ENCODE measurements at places on chromosomes 1 and 21.

GRCh38 chr1:237705462-237705861 is 185.3 kb downstream of the ZP4 start:
- DNase-seq: no peak

- peak; percentile 33 for DNase-seq
Observed at GRCh38 chr1:175338387-175339135, 146.0 kb upstream of the KIAA0040 start.

DNA sequence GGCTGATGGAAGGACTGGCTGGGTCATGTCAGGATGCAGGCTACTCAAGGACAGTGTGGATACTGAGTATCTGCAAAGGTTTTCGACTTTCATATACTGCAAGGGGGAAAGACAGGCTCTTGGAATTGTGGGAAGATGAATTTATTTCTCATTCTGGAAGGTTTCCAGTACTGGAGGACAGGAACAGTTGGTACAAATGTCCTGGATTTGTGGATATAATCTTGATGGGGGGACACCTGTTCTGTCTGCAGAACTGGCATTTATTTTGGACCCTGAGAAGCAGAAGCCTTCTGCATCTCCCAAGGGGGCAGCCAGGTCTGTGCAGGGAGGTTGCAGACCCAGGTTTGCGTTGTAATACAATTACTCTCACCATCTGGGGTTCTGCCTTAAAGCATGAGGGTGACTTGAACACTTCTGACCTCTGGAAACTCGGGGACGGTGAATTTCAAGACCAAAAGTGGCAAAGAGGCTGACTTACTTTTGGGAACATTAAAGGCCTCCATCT is 65.8 kb downstream of the NOS1AP start:
- no peak for DNase-seq

DNA sequence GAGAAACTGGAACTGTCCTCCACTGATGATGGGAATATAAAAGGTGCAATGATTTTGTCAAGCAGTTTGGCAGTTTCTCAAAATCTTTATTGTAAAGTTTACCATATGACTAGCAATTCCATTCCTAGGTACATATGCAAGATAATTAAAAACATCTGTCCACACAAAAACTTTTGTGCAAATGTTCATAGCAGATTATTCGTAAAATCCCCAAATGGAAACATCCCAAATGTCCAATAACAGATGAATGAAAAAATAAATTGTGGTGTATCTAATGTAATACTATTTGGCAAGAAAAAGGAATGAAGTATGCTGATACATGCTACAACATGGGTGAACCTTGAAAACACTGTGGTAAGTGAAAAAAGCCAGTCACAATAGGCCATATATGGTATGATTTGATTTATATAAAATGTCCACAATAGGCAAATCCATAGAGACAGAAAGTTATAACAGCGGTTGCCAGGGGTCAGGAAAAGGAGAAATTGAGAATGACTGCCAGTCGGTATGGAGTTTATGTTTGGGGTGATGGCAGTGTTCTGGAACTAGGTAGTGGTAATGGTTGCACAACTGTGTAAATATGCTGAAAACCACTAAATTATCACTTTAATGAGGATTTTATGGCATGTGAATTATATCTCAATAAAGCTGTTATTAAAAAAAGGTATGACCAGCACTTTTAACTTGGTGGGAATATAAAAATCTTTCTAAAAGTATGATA is 81.7 kb upstream of the BEND5 start:
- DNase-seq: no peak

- no peak for DNase-seq
Observed at GRCh38 chr1:181405584-181405983, 77.7 kb upstream of the CACNA1E start.

GRCh38 chr1:186722711-186723309 is 42.6 kb upstream of the PTGS2 start:
- no peak for DNase-seq

GRCh38 chr1:210024996-210025395 is 87.0 kb downstream of the SYT14 start:
- no peak for DNase-seq

DNA sequence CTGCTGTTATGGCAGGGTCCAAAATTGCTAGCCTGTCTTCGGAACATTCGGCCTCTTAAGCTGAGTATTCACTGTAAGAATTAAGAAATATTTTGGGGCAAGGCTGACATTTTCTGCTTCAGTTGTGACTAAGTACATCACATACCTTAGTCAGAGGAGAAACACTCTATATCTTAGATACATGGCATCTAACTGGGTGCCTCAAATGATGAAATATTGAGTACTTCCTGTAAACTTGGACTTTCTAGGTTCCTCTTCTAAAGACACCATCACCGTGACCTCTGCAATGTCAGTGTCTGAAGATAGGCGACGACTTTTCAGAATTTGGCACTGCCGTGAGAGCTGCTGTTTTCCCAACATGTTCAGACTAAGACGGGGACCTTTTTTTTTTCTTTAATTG is 65.6 kb downstream of the PCBP3 start:
- DNase-seq: no peak

DNA sequence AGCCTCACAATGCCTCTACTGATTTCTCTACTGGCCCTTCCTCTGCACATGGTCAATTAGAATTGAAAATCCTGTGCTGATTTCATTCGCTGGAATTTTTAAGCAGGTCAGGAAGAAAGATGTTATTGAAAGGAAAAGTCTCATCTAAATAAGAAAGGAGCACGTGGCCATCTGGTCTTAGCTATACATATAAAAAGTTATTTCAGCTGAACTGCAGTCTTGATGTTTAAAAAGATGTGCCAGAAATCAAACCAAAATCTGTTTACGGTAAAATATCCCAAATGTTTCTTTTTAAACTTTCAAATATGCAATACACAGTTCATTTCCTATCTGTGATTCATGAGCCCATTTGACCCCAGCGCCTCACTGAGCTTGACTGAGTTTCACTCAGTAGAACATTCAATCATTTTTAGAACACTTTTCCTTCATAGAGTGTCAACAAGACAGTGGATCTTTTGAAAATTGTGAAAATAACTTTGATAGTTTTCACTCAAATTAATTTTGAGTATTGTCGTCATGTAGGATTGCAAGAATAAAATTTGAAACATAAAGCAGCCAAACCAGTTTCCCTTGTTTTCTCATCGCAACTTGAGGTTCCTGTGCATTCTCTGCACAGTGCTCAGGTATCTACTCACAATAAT is 293.6 kb downstream of the PTPRC start:
- no peak for DNase-seq

- no peak for DNase-seq
Observed at GRCh38 chr1:20059847-20060246, 10.1 kb upstream of the PLA2G5 start.

GRCh38 chr21:33894736-33895288 is 20.8 kb downstream of the ATP5PO start:
- DNase-seq: peak; percentile 70

- DNase-seq: no peak
Observed at GRCh38 chr1:92536211-92536979, 49.7 kb upstream of the GFI1 start.

DNA sequence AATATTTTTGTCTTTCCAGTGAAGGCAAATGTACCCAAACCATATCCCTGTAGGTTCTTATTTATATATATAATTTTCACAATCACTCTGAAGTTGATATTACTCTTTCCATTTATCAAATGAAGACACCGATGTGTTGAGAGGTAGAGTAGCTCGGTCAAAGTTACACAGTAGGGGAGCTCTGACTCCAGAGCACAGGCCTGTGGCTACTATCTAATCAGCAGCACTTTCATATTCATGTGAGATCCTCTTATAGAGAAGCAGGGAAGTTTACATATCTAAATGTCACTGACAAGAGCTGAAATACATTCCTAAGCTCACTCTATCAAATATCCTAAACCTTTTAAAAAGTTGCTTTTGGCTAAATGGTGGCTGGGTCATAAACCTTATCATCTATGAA is 241.1 kb upstream of the B3GALT2 start:
- no peak for DNase-seq

GRCh38 chr21:17101696-17102095 is 411.1 kb upstream of the CXADR start:
- DNase-seq: no peak

- no peak for DNase-seq
Observed at GRCh38 chr1:93579891-93580290, 101.7 kb downstream of the BCAR3 start.

- DNase-seq: no peak
Observed at GRCh38 chr21:46027851-46028493, 46.4 kb downstream of the COL6A1 start.

DNA sequence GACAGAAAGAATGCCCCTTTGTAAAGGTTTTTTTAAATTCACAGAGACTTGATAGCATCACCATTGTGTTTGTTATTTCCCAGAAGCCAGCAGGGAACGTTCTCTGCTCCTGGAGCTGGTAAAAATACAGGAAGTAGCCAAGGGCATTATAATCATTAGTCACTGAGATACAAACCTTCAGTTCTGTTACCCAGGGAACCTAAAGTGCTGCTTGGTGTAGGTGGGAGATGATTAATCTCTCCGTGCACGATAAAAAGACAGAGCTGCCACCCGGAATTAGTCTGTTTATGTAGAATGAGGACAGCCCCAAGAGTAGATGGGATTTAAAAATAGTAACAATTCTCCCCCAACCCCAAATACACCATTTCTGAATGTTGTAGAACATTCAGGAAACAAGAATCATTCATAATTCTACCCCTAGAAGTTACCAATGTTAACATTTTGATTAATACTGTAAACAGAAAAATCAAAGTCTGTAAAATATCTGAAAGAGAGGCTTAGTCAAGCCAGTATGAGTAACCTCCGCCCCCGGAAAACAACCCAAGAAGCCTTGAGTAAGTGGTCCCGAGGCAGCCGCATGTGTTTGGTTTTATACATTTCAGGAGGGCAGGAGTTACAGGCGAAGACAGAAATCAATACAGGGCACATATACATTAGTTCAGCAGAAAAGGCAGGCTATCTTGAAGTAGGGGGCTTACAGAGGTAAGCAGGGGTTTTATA is 45.3 kb upstream of the CTBS start:
- DNase-seq: no peak

DNA sequence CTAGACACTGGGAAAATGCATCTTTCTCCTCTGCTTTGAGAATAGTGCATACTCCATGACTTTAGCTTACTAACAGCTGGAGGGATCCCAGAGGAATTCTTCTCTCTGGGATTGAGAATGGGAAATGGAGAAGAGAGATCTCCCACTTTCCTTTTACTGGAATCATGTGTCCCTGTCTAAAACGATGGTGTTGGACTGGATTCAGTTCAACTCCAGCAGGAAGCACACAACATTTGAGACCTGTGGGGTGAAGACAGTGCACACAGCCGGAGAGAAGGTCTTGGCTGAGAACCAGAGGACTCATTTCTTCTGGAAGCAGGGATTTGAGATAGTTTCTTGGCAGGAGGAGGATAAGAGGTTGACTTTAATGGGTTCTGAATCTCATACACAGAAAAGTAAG is 58.7 kb downstream of the TRABD2B start:
- DNase-seq: no peak

DNA sequence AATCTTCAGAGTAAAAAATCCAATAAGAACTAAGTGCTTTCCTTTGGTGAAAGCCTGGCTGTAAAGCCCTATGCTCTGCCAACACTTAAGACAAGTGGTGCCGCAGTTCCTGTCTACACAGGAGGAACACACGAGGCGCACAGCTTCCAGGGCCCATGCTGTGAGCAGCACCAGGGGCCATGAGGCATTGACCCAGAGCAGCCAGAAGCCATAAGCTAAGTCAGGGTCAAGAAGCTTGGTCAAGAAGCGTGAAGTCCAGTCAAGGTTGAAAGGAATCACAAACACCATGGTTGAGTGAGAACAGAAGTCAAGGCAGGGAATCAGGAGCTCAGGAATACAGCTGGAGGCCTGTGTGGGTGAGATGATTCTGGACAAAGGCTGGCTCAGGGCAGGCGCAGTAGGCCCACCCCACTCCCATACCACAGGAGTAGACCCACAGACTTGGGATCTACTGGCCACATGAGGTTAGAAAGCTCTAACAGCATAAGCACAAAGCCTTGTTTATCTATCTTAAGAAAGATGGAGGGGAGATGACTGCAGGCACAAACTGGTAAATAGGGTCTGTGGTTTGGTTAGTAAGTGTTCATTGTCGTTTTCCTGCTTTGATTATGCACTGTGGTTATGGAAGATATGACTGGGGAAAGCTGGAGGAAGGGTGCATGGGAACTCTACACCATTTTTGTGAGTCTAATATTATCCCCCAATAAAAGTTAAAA is 42.9 kb upstream of the RCAN3 start:
- DNase-seq: no peak

DNA sequence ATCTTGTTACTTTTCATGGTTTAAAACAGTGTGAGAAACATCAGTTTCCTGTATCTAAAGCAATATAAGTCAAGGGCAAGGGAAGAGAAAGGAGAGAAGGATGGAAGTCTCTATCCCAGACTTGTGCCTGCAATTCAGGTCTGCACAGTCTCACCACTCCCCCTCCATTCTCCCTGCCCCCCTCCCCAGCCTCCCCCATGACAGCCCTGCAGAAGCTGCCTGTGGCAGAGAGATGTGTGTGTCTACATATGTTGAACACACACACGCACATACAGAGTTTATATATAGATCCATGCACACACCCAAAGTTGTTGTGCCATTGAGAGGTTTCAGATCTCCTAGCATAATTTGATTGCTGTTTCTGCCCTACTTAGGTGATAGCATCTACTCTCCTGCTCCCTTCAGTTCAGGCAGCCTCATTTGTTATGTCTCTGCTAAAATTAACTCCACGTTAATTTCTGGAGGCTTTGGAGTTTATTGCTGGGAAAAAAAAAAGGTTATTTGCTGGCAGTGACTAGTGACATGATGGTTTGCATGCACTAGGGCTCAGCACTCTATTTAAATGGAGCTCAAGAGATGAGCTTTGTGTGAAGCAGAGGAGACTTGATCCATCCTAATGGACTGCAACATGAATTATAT is 124.9 kb upstream of the SMYD2 start:
- no peak for DNase-seq

- DNase-seq: no peak
Observed at GRCh38 chr1:3473381-3473844, 18.9 kb downstream of the ARHGEF16 start.

- no peak for DNase-seq
Observed at GRCh38 chr1:10621906-10622305, 147.2 kb downstream of the PEX14 start.

DNA sequence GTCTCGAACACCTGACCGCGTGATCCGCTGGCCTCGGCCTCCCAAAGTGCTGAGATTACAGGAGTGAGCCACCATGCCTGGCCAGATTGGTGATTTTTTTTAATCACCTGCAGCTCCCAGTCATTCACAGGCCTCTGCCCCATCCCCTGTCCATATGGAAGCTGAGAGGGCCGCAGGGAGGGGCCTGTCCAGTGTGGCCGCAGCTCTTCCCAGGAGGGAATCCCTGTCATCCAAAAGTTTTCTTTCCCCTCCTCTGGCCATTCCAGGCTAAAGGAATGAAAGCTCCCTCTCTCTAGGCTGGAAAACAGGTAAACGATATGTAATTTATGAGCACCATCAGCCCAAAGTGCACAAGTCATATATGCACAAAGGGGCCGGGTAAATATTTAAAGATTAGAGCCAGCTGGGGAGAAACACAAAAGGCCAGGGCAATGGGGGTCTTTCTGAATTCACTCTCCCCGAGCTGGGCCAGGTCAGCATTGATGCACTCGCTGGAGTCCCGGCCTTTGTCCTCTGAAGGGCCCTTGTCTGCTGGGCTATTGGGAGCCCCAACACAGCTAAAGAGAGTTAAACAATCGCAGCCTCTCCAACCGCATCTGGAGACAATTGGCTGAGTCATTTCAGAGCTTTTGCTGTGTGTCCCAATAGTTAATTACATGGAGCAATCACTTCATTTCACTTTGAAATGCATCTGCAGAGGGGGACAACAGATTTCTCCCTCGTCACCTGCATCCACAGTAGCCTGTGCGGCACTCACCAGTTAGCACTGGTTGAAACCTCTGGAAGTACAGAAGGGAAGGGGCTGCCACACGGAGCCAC is 3.8 kb upstream of the HES3 start:
- DNase-seq: no peak
